Daoy (cell line): ENCODE measurements at places on chromosomes 16 and 17.

GRCh38 chr16:13298666-13299065 is 397.3 kb downstream of the SHISA9 start:
- DNase-seq: peak; percentile 38

DNA sequence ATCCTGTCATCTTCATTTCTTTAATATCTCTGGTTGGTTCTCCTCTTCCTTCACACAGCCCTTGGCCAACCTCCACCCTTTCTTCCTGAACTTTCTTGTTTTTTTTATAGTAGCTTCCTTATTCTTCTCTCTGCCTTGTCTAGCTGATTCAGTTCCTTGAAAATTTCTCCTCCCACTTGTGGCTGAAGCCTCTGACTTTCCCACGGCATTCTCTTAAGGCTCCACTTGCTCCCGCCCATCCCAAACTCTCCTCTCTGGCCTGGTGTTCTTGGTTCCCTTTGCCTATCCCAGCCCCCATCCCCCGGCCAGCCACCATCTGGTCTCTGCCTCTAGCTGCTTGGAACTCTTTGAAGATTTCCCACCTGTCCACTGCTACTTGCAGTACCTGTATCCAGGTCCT is 29.1 kb downstream of the NLRP1 start:
- DNase-seq: peak; percentile 45

DNA sequence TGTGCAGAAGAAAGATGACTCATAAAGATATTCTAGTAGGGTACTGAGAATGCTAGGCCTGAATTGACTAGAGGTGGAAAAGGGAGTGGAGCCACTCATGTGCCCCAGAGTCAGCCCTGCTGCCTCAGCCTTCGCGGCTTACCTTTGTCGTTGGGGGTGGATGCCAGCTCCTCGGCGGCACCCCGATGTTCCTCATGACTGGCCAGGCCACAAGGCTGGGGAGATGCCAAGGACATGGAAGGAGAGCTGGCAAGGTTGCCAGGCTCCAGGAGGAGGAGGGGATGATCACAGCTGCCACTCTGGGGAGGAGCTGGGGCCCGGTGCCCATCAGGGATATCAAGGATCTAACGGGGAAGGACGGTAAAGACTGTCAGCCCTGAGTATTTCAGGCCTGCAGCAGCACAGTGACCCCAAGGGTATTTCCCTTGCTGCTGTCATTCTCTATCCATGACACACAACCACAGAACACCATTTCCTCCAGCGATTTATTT is 9.7 kb upstream of the SLC35B1 start:
- peak; percentile 38 for DNase-seq

- no peak for DNase-seq
These were observed 6.3 kb downstream of the CDH5 start for GRCh38 chr16:66372898-66373155.

GRCh38 chr17:49457564-49458535 is 37.2 kb upstream of the NGFR start:
- DNase-seq: no peak
